ENCODE measurements at places on chromosomes 11 and 22.

- DNase-seq: no peak
These were observed 21.8 kb downstream of the ARFGAP2 start for GRCh38 chr11:47154616-47155570.

DNA sequence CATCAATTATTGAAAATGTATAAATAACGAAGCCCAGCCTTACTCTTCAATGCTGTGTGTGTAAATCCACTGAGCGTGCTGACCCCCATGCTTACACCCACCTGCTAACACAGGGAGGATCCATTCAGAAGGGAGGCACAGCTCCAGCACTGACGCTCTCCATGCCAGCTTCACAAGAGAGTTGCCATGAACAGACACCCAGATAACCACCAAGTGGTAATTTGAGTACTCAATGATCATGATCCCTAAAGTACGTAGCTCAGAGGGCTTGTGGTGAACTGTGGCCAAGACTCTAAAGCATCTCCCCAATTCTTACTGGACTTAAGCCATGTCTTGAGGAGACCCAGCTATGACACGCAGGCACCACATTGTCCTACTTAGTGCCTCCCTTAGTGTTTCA lies 98.7 kb downstream of the IGLL1 start:
- no peak for DNase-seq

GRCh38 chr11:86152006-86152862 lies 83.3 kb upstream of the PICALM start:
- DNase-seq: no peak

- DNase-seq: no peak
These were observed 1.7 kb downstream of the PGR start for GRCh38 chr11:101127699-101128570.

GRCh38 chr11:28227460-28227859 lies 119.3 kb downstream of the METTL15 start:
- DNase-seq: no peak

DNA sequence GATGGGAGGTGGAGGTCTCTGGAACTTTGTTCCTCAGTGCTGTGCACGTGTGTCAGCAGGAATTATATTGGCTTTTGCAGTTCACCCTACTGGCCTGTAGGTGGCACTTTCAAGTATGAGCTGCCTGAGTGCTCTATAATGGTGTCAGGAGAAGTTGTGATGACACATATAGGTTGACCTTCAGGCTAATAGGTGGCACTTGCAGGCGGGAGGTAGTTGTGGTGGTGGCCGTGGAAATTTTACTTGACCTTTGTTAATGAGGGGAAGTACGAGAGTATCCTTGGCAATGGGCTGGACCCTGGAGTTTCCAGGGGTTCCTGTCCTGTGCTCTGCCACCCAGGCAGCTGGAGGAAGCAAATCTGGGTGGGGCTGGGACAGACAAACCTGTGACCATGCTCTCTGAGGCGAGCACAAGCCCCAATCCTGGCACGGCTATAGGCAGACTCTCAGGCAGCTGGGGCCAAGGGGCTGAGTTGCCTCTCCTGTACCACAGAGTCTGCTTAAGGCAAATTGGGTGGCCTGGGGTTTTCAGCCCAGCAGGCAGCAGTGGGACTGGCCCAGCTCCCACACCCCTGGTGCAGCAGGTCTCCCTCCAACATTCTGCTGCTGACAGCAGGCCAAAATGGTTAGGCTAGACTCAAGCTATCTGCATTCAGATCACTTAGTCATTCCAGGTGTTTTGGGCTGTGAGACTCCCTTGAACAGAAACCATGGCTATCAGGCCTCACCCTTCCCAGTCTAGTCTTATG lies 147.5 kb upstream of the CTSC start:
- DNase-seq: peak; percentile 94

- DNase-seq: no peak
These were observed 5.0 kb upstream of the UVRAG start for GRCh38 chr11:75809991-75810390.

DNA sequence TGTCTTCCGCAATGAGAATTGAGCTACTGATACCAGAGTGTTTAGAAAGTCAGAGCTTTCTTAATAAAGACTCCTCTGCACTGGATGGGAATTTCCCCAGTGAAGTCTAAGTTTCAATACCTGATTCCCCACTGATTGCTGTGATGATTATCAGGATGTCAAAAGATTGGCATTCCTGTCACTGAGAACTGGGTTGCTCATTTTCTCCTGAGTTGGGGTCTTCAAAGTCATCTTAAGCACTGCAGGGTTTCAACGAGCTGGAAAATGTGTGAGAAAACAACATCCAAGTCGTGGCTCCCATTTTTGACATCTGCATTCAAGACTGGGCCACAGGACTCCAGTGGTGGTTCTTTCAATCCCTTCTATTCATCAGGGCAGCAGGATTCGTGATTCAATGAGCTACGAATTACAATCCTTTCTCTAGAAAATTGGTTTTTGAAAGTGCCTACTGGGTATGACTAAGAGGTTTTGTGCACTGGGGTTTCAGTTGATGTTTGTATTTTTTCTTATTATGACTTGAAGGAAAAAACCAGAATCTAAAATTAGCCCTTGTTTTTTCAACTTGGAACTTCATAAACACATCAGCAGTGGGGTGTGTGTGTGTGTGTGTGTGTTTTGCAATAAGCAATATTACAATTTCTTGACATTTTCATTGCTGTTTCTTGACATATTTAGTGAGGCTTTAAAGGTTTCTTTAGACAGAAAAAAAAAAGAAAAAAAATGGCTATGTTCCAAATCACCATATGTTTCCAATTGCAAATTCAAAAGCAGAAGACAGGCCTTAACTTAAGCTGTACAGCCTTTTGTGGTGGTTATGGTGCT lies 233.0 kb downstream of the FAM76B start:
- no peak for DNase-seq

DNA sequence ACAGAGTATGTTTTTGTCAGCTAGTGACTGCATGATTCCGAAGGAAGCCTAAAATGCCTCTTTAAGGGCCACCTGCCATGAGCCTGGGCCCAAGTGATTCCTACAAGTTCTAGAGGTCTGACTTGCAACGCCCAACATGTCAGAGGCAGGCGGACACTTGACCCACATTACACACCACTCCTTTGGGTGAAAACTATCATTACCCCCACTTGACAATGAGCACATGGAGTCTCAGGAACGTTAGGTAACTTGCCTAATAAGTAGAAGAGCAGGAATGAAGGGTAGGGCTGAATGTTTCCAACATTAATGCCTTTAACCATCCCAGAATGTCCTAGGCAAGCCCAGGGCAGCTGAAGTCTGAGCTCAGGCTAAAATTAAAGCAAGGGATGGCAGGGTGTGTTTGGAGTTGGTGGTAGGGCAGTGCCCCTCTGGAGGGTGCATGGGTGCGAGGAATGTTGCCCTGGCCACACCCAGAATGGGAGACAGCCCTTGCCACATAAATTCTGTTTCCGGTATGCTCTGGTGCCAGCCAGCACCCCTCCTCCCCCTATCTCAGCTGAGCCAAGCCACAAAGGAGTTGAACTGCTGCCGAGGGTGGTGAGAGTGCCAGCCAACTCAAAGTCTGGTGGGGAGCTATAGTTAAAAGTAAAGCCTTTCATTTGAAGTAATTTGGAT lies 2.5 kb downstream of the PLAAT2 start:
- no peak for DNase-seq

GRCh38 chr11:15248749-15249148 lies 134.0 kb downstream of the INSC start:
- DNase-seq: peak; percentile 16

DNA sequence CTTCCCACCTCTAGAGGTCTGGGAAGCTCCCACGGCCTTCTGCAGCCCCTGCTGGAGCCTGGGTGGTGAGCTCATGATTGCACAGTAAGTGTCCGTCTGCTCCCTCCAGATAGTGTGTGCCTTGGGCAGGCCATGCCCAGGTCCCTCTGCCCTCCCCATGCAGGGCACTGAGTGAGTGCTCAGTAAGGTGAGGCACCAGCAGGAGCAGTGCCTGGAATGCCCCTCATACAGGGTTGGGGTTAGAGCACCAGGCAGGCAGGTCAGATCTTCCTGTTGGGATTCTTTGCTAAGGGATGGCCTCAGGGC lies 50.3 kb downstream of the NAT10 start:
- no peak for DNase-seq

GRCh38 chr11:7548659-7549274 lies 35.0 kb downstream of the PPFIBP2 start:
- peak; percentile 86 for DNase-seq

GRCh38 chr11:6062691-6063358 lies 32.3 kb upstream of the OR56A1 start:
- peak; percentile 58 for DNase-seq

GRCh38 chr22:20013382-20013871 lies 3.2 kb downstream of the ARVCF start:
- DNase-seq: peak; percentile 74

- no peak for DNase-seq
These were observed 16.2 kb downstream of the TESMIN start for GRCh38 chr11:68735125-68735524.

- no peak for DNase-seq
These were observed 5.6 kb upstream of the LRFN4 start for GRCh38 chr11:66851239-66851596.

GRCh38 chr11:61162092-61162941 lies 1.1 kb upstream of the VPS37C start:
- peak; percentile 86 for DNase-seq

DNA sequence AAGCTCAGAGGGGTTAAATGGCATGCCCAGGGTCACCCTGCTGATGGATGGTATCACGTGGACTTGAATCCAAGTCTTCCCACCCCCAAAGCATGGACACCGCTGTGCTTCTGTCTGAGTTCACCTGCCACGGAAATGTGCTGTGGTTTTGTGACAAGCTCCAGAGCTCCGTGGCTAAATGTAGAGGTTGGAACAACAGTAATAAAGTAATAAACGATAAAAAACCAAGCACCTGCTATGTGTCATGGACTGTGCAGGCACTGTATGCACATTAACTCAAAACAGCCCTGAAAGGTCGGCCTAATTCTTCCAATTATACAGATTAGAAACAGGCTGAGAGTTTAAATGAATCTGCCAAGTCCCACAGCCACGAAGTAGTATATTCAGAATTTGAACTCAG lies 182.1 kb upstream of the NAV2 start:
- no peak for DNase-seq

DNA sequence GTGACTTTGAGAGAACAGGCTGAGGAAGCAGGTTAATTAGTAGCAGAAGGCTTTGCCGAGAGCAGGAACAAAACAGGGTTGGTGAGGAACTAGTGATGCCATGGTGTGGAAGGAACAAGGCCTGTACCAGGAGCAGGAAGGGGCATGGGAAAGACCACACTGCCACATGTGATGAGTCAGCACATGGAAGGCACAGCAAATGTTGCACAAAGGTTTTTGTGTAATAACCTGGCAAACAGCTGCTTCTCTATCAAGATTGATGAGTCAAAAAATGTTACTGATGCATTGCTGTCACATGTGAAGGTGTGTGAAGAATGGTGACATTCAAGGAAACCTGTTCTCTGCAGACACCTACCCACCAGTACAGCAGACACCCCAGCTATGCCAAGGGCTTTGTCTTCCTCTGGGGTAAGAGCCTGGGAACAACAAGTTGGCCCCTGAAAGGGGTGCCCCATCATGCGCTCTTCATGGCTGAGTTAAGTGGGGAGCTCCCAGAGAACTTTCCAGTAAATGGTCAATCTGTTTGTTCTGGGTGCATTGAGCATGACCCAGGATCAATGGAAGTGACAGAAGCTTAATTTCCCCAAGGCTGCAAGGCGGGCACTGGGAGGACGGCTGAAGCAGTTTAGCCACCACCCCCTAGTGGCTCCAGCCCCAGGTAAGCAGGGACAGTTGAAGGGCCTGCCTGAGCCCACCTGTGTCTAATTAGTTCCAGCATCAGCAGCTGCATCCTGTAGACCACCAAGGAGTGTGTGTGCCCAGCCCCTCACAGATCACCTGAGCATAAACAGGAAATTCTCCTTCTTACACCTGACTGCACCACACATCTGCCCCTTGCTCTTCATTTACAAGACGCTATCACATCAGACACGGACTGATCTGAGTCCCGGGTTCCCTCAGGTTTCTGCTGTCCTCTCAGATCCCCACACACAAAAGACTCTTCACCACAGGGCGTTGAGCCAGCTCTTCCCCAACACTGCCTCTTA lies 47.6 kb downstream of the GGTLC2 start:
- DNase-seq: no peak

GRCh38 chr11:11588891-11589290 lies 32.9 kb downstream of the GALNT18 start:
- no peak for DNase-seq

GRCh38 chr22:30877662-30878515 lies 90.7 kb downstream of the MORC2 start:
- DNase-seq: no peak

- peak; percentile 69 for DNase-seq
These were observed 3.0 kb downstream of the RHOG start for GRCh38 chr11:3837793-3838192.

DNA sequence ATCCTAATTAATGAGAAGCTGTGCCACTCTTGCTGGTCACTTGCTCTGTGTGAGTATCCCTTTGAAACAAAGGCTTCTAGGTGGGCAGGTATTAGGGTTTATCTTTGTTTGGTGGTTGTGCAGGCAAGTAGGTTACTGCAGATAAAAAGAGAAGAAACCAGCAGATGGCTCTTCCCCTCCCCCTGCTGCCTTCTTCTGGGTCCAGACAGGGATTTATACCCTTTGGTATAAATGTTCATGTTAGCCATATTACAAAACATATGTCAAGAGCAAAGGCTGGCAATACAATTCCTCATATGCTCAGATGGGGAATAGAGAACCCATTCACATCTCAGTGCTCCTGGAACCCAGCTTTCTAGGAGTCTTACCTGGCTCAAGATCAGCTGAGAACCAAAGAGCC lies 109.9 kb downstream of the NAV2 start:
- no peak for DNase-seq

- no peak for DNase-seq
These were observed 19.3 kb downstream of the CREB3L1 start for GRCh38 chr11:46296528-46297448.
